Sigmoid colon (tissue), 7 donors: ENCODE measurements at places on chromosomes 1 and 21. TPM values are rescaled to one million over a fixed set of nuclear protein-coding genes. Genes with fewer than 3 reads are reported as not detected.

- no peaks in the 10 kb centered on the region for H3K36me3 ChIP-seq
- H3K27ac ChIP-seq = peak overlapping the region; percentile 94
- peaks cover 68% of the 10 kb centered on the region for H3K4me1 ChIP-seq
- H3K4me3 ChIP-seq = peak overlapping the region; percentile 15
- H3K27me3 ChIP-seq = no peaks in the 10 kb centered on the region
- DNase-seq = peak; percentile 81
Measured at GRCh38 chr1:234725177-234726132, 115.5 kb upstream of the IRF2BP2 start.

DNA sequence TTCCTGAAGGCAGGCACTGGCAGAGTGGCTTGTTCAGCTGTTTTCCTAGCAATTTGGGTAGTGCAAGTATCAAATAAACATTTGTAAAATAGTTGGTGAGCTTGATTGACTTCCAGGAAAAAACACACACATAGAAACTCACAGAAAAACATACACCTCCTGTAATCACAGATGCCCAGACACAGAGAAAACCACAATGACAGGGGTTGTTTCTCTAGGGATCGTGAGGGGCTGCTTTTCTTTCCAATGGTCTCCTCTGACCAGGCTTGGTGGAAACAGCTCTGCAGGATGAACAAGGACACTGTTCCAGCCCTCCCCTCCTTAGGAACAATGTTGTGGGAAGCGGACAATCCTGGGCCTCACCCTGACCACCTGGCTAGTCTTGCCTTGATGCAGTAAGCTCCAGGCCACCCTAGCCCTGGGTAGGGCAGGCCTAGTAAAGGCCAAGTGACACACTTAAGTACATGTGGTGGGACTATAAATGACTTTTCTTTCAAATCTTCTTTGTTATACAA is 142.5 kb upstream of the HMGB4 start:
- H3K4me1 ChIP-seq = no peaks in the 10 kb centered on the region
- H3K36me3 ChIP-seq = no peaks in the 10 kb centered on the region
- no peak overlapping the region for H3K4me3 ChIP-seq
- no peak for DNase-seq
- H3K27ac ChIP-seq = no peak overlapping the region

The NPHS2 gene
- total RNA-seq = not detected

The KCNE2 gene
- not detected for total RNA-seq

DNA sequence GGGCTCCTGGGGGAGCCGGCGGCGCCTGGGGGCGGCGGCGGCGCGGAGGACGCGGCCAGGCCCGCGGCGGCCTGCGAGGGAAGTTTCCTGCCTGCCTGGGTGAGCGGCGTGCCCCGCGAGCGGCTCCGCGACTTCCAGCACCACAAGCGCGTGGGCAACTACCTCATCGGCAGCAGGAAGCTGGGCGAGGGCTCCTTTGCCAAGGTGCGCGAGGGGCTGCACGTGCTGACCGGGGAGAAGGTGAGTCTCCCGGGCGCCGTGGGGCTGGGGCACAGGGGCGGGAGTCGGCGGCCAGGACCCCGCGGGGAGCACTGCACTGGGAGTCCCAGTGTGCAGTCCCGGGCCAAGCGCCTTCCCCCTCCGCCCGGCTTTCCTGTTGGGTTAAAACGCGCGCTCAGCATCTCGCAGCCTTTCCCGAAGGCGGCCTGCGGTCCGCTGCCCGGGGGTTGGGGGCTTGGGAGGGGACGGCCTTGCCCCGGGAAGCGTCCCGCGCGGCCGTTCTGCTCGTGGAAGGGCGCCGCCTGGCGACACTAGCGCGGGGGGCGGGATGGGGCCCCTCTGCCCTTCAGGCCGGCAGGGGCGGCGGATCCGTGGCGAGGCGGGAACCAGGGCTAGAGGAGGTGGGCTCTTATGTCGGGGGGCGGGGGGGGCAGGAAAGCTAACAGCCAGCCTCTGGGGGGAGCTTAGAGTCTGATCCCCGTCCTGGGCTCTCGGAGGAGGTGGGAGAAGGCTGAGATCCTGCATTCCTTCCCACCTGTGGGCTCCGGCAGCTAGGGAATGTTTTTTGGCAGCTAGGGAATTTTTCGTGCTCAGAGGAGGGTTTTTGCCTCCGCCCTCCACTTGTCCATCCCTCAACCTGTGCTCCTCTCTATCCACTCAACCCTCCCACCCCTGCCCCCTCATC is 1.1 kb downstream of the HUNK start:
- DNase-seq = peak; percentile 72
- H3K27ac ChIP-seq = peak overlapping the region; percentile 59
- H3K36me3 ChIP-seq = no peaks in the 10 kb centered on the region
- H3K4me3 ChIP-seq = peak overlapping the region; percentile 71
- peaks cover 21% of the 10 kb centered on the region for H3K27me3 ChIP-seq

- H3K27me3 ChIP-seq = no peaks in the 10 kb centered on the region
- no peaks in the 10 kb centered on the region for H3K4me1 ChIP-seq
- H3K36me3 ChIP-seq = no peaks in the 10 kb centered on the region
- DNase-seq = no peak
Measured at GRCh38 chr1:67897270-67897949, 64.1 kb upstream of the GNG12 start.

The PRAMEF1 gene
- total RNA-seq = not detected
